ENCODE measurements at places on chromosomes 7 and 10. TPM values are rescaled to one million over a fixed set of nuclear protein-coding genes. Genes with fewer than 3 reads are reported as not detected.

DNA sequence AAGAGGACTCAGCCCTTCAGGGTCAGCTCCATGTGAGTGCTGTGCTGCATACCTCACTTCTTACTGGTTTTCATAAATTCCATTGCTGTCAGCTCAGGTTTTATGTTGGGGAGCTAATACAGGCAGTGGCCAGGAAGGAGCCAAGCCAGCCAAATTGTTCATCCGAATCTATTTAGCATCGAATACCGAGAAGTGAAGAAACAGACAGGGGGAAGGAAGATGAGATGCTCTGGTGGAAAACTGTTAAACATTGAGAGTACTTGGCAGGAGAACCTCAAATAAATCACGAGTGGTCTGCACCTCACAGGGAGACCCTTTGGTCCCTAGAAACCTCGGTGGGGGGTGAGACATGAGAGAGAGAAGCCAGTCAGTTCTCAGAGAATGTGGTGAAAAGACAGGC, 196.0 kb upstream of the TMEM72 start:
- DNase-seq: no peak

DNA sequence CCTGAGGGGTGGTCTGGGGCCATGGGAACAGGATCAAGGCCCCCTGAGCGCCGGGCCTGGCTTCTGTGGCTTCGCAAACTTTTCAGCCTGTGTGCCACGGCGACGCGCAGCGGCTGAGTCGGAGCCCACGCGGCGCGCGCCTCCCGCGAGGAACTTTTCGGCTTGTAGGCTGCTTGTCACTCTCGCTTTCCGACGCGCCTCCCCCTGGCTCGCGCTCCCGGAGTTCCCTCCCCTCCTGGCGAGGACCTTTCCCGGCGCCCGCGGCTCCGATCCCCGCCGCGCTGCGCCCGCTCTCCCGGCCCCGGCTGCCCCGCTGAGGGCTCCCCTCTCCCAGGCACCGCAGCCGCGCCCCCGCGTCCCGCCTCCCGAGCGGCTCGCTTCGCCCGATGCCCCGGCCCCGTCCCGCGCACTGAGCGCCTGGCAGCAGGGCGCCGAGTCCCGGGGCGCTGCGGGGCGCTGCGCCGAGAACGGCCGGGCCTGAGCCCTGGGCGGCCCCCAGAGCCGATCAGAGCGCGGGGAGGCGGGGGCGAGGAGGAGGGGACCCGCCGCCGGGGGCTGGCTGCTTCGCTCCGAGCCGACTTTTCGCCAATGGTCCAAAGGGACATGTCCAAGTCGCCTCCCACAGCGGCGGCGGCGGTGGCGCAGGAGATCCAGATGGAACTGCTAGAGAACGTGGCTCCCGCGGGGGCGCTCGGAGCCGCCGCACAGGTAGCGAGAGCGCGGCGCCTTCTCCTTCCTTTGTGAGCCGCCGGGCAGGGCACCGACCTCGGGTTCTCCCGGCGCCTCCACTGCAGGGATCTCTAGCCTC, at the start of gene CACNB2:
Gene CACNB2, plus strand, starts transcription at position 276 of the 808 bp plus-strand sequence.
- no peak for DNase-seq

- DNase-seq: no peak
These were observed 282.5 kb downstream of the GLRX3 start for GRCh38 chr10:130418731-130419130.

- no peak for DNase-seq
These were observed 17.0 kb upstream of the TMEM273 start for GRCh38 chr10:49205206-49205605.

TSPAN12 gene
- total RNA-seq: 9.7 TPM

FAM25C gene
- not detected for total RNA-seq

DNA sequence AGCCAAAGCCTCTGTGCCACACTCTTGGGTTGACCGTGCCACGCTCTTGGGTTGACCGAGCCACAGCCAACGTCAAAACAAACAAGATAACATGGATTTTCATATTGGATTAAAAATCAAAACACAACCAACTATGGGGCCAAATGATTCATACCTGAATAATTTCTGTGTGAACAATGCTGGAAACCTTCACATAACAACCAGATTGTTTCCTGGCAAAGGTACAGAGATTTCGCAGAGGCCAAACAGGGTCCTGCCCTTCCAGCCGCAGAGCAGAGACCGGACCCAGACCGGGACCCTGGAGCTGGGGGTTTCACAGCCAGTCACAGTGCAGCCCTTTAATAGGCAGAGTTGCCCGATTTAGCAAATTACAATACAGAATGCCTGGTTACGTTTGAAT, 40.5 kb downstream of the ITIH5 start:
- no peak for DNase-seq

SYNPO2L gene
- total RNA-seq: not detected

ITGB8 gene
- 70.2 TPM for total RNA-seq

- DNase-seq: no peak
These were observed 90.9 kb downstream of the DNAJC1 start for GRCh38 chr10:21912625-21913024.

SPOCK2 gene
- total RNA-seq: 23.9 TPM

DNA sequence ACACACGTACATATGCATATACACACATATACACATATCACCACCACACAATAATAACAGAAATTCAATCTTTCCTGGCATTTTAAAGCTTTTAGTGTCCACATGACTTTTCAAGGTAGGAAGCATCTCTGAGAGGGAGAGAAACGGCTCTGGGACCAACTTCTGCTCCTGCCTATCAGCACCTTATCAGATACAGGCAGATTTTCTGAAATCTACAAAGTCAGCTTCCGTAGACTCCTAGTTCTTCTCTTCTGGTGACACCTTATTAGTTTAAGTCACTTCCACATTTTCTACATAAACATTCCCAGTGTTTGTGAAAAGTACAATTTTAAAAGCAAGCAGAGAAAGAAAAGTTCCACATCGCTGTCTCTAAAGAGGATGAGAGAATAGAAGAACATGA, 74.5 kb downstream of the ZNF22 start:
- no peak for DNase-seq

- DNase-seq: no peak
These were observed 55.2 kb upstream of the DKK1 start for GRCh38 chr10:52258799-52259425.

GRCh38 chr7:75925717-75926435, 10.9 kb downstream of the POR start:
- no peak for DNase-seq

DNA sequence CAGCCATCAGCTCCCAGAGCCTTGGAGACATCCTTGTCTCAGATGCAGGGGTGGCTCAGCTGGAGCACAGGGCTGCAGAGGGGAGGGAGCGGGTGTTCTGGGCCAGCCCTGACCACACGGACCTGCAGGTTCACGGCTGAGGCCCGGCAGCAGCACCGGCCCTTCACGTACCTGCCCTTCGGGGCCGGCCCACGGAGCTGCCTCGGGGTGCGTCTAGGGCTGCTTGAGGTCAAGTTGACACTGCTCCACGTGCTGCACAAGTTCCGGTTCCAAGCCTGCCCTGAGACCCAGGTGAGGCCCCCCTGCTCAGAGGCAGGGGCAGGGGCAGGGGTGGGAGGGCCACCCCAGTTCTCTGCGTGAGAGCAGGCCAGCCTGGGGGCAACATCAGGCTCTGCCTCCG, 45.2 kb downstream of the PARP12 start:
- DNase-seq: no peak

EBLN1 gene
- total RNA-seq: not detected

GRCh38 chr10:110525349-110526260, 27.9 kb downstream of the DUSP5 start:
- DNase-seq: no peak

DNA sequence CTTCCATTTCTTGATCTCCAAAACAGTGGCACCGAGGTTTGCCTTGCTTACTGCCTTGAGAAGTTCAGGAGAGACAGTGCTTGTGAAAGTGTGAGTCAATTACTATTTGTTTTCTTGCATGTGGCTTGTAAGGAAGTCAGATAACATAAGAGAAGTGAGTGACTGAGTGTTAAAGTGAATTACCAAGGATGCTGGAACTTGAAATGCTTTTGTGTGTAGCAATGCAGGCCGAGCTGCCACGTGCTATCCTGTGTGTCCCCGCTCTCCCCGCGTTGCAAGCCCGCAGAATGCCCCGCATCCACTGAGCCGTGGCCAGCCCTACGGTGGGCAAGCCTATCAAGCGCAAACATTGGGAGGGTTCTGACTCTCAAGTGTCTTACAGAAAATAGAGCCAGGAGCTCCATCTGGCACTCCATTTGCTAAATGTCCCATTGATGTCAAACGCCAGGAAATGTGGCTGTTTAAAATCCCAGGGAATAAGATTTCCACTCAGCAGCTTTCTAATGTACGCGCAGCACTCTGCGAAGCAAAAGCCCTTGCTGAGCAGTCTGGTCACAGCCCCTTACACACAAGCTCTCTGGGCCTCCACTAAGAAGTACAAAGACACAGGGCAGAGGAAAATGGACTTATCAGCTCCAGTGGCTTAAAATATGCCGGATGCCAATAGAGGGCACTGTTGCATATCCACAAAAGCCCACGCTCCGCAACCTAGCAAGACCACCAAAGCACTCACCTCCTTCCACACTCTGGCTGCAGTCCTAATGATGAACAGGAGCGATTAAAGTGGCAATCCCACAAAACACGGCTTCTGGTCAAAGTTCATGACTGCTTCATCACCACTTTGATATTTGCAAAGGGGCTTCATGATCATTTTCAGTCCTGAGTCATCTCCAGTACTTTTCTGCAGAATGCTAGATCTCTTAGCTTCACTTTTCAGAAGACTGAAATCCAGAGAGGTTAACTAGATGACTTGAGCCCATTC, 158.0 kb upstream of the ITGB1 start:
- no peak for DNase-seq

DNA sequence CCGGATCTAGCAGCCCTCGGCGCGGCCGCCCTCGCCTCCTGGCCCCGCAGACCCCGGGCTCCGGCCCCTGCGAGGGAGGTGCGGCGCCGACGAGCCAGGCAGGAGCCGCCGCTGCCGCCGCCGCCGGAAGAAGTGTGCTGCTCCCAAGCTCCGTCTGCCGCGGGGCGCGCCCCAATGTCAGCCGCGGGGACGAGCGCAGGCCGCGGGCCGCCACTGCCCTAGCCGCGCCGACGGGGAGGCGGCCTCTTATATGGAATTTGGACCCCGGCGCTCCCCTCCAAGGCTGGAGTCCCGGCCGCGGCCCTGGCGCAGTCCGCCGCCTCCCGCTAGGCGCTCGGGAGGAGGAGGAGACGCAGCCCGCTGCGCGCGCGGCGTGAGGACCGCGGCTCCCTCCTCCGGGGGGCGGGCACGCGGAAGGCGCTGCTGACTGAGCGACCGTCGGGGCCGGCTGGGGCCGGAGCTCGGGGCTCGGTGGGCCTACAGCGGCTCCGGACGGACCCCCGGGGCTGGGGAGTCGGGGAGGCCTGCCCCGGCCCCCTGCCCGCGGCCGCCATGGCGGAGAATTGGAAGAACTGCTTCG, at the start of gene TRIM8:
Gene TRIM8, plus strand, starts transcription at position 414 of the 580 bp plus-strand sequence. Its CDS starts 139 bp downstream, at position 553.
- no peak for DNase-seq

GRCh38 chr7:3917436-3917835, 616.4 kb downstream of the SDK1 start:
- no peak for DNase-seq

DNA sequence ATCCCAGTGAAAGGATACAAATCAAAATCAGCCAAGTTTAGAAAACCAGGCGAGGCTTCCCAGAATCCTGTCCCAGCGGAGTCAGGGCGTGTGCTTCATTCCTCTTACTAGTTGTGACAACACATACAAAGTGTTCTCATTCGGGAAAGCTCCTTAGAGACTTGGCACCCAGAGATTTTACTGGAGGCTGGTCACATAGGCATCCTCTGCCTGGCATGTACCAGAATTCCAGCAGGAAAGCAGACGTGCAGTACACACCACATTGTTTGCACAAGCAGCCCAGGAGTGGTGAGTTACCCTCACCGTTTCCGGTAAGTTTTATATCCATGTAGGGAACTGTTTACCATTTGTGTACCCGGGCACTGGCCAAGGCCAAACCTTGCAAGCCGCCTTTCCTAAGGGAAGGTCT, 34.9 kb downstream of the MMRN2 start:
- no peak for DNase-seq

- DNase-seq: no peak
These were observed 105.5 kb upstream of the AKR1E2 start for GRCh38 chr10:4720463-4720862.

SPRN gene
- total RNA-seq: not detected

- DNase-seq: no peak
These were observed 1.7 kb downstream of the CFAP43 start for GRCh38 chr10:104230490-104230889.

DNA sequence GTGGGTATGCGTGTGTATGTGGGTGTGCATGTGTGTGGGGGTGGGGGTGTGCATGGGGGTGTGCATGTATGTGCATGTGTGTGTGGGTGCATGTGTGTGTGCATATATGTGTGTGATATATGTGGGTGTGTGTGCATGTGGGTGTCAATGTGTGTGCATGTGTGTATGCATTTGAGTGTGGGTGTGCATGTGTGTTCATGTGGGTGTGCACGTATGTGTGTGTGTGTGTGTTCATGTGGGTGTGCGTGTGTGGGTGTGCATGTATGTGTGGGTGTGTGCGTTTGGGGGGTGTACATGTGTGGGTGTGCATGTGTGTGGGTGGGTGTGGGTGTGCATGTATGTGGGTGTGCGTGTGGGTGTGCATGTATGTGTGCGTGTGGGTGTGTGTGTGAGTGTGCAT, 42.6 kb downstream of the GTF2IRD1 start:
- no peak for DNase-seq

- DNase-seq: no peak
These were observed 194.8 kb upstream of the PTN start for GRCh38 chr7:137538361-137538762.

- DNase-seq: no peak
These were observed 56.9 kb upstream of the ADGRA1 start for GRCh38 chr10:133030781-133031180.

SFRP5 gene
- total RNA-seq: 0.56 TPM

DNA sequence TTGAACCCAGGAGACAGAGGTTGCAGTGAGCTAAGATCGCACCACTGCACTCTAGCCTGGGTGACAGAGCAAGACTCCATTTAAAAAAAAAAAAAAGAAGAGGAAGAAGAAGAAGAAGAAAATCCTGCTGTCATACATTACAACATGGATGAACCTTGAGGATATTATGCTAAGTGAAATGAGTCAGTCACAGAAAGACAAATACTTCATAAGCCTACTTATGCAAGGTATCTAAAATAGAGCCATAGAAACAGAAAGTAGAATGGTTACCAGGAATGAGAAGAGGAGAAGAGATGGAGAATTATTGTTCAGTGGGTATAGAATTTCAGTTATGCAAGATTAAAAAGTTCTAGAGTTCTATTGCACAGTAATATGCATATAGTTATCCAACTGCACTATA, 466.5 kb downstream of the PLXNA4 start:
- DNase-seq: no peak

DNA sequence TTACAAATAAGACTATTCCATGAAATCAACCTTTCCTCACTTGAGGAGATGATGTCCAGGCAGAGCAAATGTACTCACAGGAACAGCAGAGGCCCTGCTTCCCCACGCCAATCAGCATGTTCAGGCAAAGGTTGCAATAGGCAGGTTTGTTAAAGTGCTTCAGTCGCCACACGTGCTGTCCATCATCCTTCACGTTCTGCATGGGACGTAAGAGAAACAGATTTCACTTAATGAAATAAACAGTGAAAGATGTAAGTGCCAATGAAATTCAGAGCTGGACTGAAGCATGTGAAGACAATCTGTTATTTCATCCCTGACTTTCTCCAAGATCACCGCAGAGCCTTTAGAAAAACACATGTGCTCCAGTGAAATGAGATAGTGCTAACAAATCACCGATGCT, 217.4 kb downstream of the DGKB start:
- no peak for DNase-seq

LAMB1 gene
- total RNA-seq: 668 TPM

CPXM2 gene
- total RNA-seq: 18.4 TPM
